ENCODE measurements at places on chromosomes 13 and 19. TPM values are rescaled to one million over a fixed set of nuclear protein-coding genes. Genes with fewer than 3 reads are reported as not detected.

GRCh38 chr19:40139533-40140287 lies 49.0 kb upstream of the ZNF780A start:
- no peak overlapping the region for H3K4me3 ChIP-seq
- no peaks in the 10 kb centered on the region for H3K36me3 ChIP-seq
- H3K27me3 ChIP-seq, result peaks cover 14% of the 10 kb centered on the region

DNA sequence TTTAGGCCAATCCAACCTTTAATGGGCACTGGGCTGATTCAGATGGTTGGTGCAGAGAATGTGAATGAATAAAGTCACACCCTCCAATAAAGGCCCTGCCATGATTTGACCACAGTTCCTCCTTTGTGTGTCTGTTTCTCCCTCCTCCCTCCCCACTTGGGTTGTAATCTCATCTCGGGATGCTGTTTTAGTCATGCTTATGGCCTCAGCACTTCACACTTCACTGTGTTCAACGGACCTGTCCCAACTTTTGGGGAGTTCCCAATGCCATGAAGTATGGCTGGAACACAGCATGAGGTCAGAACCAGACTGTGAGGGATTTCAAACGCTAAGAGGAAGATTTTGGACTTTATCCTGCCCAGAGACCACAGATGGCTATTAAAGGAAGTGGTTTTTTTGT lies 5.6 kb upstream of the RAB8A start:
- peak overlapping the region; percentile 32 for H3K27ac ChIP-seq
- DNase-seq, result no peak
- H3K4me3 ChIP-seq, result no peak overlapping the region
- peaks cover 15% of the 10 kb centered on the region for H3K36me3 ChIP-seq

DNA sequence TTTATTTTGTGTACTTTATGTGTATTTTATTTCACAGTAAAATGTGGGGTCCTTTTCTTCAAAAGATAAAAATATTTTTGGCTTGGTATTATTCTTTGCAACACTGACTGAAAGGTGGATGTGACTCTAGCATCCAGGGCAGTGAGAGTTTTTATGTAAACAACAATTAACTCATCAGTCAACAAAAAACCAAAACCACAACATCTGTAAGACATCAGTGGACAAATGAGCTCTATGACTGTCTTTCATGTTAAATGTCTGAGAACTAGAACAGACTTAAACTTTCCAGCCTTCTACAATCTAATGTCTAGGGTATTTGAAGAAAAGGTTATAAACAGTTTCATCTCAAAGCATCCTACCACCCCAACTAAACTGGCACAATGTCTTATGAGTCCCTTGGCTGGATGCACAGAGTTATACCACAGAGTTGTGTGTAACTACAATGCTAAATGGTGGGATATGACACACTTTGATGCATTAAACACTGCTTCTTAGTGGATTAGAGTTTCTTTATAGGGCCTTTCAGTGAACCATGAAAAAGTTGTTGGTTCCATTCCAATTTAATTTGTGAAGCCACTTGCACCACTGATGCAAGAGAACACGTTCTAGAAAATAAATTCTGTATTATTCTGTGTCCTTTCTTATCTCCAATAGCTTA lies 544.2 kb upstream of the KLF12 start:
- no peaks in the 10 kb centered on the region for H3K4me1 ChIP-seq
- H3K36me3 ChIP-seq, result no peaks in the 10 kb centered on the region

Gene SIGLECL1
- total RNA-seq, result not detected

Gene SKA3
- 26.1 TPM for total RNA-seq

DNA sequence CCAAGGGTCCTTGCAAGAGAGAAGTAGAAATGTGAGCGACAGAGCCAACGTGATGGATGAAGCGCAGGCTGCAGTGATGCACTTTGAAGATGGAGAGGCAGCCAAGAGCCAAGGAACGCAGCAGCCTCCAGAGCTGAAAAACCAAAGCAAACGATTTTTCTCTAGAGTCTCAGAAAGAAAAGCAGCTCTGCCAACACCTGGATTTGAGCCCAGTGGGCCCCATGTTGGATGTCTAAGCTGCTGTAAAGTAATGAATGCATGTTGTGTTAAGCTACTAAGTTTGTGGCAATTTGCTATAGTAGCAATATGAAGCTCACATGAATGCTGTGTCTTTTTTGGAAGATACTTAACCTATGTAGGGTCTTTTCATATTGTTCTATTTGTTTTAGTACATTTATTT lies 894.3 kb downstream of the EFNB2 start:
- no peak overlapping the region for H3K4me3 ChIP-seq
- no peak for DNase-seq
- no peaks in the 10 kb centered on the region for H3K4me1 ChIP-seq

- no peak overlapping the region for H3K4me3 ChIP-seq
- no peak overlapping the region for H3K27ac ChIP-seq
- peaks cover 3% of the 10 kb centered on the region for H3K4me1 ChIP-seq
- H3K27me3 ChIP-seq, result peaks cover 3% of the 10 kb centered on the region
- DNase-seq, result no peak
- no peaks in the 10 kb centered on the region for H3K36me3 ChIP-seq
These were observed 10.4 kb downstream of the CYP2S1 start for GRCh38 chr19:41203371-41203770.

GRCh38 chr13:30868799-30869470 lies 37.1 kb upstream of the MEDAG start:
- DNase-seq, result no peak
- H3K4me1 ChIP-seq, result no peaks in the 10 kb centered on the region
- H3K4me3 ChIP-seq, result no peak overlapping the region
- no peaks in the 10 kb centered on the region for H3K36me3 ChIP-seq
- no peak overlapping the region for H3K27ac ChIP-seq

Gene IGFL1
- not detected for total RNA-seq

DNA sequence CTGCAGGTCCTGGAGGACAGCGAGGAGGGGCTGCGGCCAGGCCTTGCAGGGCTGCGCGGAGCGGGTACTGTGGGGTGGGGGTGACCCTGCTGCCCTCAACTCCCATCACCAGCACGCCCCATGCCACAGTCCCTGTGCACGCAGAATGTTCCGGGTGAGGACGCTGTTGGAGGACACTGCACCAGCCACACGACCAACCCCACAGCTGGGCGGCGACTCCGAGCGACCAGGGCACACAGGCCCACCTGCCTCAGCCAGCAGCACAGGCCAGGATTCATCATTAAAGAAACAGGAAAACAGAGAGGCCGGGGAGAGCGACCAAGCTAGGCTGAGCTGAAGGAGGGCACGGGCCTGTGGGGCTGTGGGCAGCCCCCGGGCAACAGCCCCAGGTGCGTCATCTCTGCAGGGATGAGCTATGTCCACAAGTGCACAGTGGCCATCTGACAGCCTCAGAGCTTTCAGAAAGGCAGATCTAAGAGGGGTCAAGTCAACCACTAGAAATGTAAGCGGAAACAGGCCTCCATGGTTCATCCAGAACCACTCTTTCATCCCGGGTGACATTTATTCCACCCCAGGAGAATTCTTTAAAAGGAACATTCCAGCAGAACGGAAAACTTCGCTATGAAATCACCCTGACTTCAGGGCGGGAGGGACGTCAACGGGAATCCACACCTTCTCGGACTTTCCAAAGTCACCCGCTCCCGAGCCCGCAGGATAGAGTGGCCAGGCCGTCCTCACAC lies 1.5 kb downstream of the GAS6 start:
- peaks cover 4% of the 10 kb centered on the region for H3K4me1 ChIP-seq
- H3K27ac ChIP-seq, result no peak overlapping the region
- H3K4me3 ChIP-seq, result peak overlapping the region; percentile 36
- no peaks in the 10 kb centered on the region for H3K36me3 ChIP-seq

DNA sequence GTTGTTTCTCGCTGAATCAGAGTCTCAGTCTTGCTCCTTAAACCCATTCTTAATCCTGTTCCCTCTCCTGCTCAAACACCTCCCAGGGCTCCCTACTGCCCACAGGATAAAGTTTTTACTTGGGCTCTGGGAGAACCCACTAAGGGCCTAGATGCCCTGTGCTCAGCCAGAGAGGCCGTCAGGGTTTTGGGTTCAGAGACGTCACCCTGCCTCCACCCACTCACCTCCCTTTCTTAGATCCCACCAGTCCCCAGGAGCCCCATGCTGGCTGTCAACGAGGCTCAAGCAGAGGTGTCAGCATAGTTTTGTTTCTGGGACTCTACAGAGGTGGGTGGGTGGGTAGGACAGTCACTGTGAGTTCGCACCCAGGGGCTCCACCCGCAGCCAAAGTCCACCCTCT lies 15.5 kb upstream of the CYP4F2 start:
- no peaks in the 10 kb centered on the region for H3K36me3 ChIP-seq
- no peak overlapping the region for H3K4me3 ChIP-seq
- H3K27ac ChIP-seq, result no peak overlapping the region
- H3K4me1 ChIP-seq, result no peaks in the 10 kb centered on the region

DNA sequence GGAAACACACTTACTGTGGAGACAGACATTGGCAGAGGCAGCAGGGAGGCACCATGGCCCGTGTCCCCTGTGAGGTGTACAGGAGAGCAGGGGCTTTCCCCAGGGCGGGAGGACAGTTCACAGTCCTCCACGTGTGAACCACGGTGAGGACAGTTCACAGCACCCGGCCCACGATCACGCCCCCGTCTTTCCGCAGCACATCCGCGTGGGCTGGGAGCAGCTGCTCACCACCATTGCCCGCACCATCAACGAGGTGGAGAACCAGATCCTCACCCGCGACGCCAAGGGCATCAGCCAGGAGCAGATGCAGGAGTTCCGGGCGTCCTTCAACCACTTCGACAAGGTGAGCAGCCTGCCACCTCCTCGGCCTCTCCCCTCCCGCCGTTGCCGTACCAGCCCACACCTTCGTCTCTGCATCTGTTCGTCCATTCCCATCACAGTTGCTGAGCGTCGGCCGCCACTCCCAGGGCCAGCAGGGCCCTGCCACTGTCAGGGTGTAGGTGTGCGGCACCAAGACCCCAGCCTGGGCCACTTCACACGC lies 17.4 kb downstream of the CAPN12 start:
- H3K36me3 ChIP-seq, result peaks cover 8% of the 10 kb centered on the region
- no peak for DNase-seq
- H3K27ac ChIP-seq, result no peak overlapping the region
- no peak overlapping the region for H3K4me3 ChIP-seq

DNA sequence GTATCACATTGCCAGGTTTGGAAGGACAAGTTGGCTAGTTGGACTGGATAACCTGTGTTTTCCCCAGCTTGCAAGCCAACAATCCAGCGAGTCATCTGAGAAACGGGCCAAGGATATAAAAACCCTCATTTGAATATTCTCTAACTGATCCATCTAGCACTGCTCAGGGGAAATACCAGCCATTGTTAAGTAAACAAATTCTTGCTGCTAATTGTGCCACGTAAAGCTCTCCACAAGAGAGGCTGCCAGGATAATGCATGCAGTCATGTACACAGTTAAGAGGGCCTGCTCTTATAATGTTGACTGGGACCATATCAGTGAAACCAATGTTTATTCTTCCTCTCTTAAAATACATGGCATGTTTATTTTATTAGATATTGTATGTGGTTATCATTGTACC lies 663.2 kb upstream of the SGCG start:
- H3K4me1 ChIP-seq, result no peaks in the 10 kb centered on the region
- DNase-seq, result no peak
- H3K27ac ChIP-seq, result no peak overlapping the region
- no peaks in the 10 kb centered on the region for H3K27me3 ChIP-seq
- H3K36me3 ChIP-seq, result no peaks in the 10 kb centered on the region

Gene ZNF208
- 2.6 TPM for total RNA-seq

Gene TTC9B
- not detected for total RNA-seq

- no peak for DNase-seq
- H3K27ac ChIP-seq, result no peak overlapping the region
- no peaks in the 10 kb centered on the region for H3K4me1 ChIP-seq
- H3K4me3 ChIP-seq, result no peak overlapping the region
These were observed 316.9 kb downstream of the FGF9 start for GRCh38 chr13:21987793-21988192.

Gene OR4F17
- total RNA-seq, result not detected

Gene C13orf46
- 4.9 TPM for total RNA-seq

DNA sequence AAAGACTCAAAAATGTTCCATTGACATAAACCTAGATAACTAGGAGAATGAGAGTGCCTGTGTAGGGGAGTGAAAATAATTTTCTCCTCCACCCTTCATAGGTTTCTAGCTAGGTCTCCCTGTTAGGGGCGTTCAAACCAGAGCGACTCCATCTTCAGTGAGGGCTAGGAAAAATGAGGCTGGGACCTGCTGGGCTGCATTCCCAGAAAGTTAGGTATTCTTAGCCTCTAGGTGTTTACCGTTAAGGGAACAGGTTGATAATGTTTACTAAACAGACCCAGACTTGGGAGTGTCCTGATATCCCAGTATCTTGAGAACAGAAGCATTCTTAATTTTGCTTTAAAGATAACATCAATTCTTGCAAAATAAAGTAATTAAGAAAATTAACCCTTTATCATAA lies 20.1 kb downstream of the PABPC3 start:
- no peak overlapping the region for H3K4me3 ChIP-seq
- H3K27me3 ChIP-seq, result peaks cover 35% of the 10 kb centered on the region
- H3K36me3 ChIP-seq, result peaks cover 2% of the 10 kb centered on the region
- DNase-seq, result no peak
- H3K27ac ChIP-seq, result no peak overlapping the region
- H3K4me1 ChIP-seq, result peaks cover 5% of the 10 kb centered on the region

GRCh38 chr13:110916301-110917142 lies 1.7 kb upstream of the ANKRD10 start:
- peaks cover 9% of the 10 kb centered on the region for H3K36me3 ChIP-seq
- no peak for DNase-seq
- no peak overlapping the region for H3K27ac ChIP-seq
- H3K4me1 ChIP-seq, result peaks cover 30% of the 10 kb centered on the region

DNA sequence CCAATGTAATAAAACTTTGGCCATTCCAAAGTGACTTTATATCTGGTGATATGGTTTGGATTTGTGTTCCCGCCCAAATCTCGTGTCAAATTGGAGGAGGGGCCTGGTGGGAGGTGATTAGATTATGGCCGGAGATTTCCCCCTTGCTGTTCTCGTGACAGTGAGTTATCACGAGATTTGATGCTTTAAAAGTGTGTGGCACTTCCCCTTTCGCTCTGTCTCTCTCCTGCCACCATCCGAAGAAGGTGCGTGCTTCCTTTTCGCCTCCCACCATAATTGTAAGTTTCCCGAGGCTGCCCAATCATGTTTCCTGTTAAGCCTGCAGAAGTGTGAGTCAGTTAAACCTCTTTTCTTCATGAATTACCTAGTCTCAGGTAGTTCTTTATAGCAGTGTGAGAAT lies 9.3 kb upstream of the NALCN start:
- DNase-seq, result no peak
- no peak overlapping the region for H3K4me3 ChIP-seq
- H3K4me1 ChIP-seq, result no peaks in the 10 kb centered on the region
- H3K27ac ChIP-seq, result no peak overlapping the region

- no peak overlapping the region for H3K4me3 ChIP-seq
- H3K36me3 ChIP-seq, result peaks cover 2% of the 10 kb centered on the region
- no peak overlapping the region for H3K27ac ChIP-seq
- H3K4me1 ChIP-seq, result no peaks in the 10 kb centered on the region
- H3K27me3 ChIP-seq, result no peaks in the 10 kb centered on the region
- no peak for DNase-seq
These were observed 1.4 kb upstream of the CD209 start for GRCh38 chr19:7748756-7749155.

Data from activated naive CD8-positive, alpha-beta T cell treated with anti-CD3 and anti-CD28 coated beads, Interleukin-2, amount 10 ng/mL, durations not matched to agents 7 days and 5 days (primary cell).